Activated CD4-positive, alpha-beta T cell treated with anti-CD3 and anti-CD28 coated beads, Interleukin-2, amount 50 U/mL, for 24 hours (primary cell): ENCODE measurements at places on chromosomes 13 and 19.
A peak's percentile ranks its signal among the peaks of the same experiment; 100 is the strongest.

DNA sequence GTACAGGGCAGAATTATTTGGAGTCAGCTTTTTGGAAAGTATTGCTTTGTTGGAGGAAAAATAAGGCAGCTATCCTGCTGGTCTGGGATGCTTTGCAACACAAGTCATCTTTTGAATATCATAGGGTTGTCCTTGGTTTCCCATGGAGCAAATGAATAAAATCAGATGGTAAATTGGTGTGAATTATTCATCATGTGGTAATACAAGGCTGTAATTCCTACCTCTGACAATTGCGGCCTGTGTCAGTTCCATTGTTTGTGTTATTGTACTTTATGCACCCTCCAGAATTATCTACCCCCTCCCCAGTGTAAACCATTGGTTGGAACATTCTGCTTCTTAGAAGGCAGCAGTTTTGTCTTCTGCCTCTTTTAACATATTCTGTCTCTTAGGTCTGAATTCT, 46.2 kb downstream of the RNASEH2B start:
- no peak for DNase-seq

- no peak for DNase-seq
These were observed 782 bp upstream of the JUND start for GRCh38 chr19:18282021-18282787.

- DNase-seq, result no peak
These were observed 94.7 kb upstream of the RAP2A start for GRCh38 chr13:97339019-97339987.

GRCh38 chr19:6821639-6822310, 49.3 kb downstream of the VAV1 start:
- no peak for DNase-seq

DNA sequence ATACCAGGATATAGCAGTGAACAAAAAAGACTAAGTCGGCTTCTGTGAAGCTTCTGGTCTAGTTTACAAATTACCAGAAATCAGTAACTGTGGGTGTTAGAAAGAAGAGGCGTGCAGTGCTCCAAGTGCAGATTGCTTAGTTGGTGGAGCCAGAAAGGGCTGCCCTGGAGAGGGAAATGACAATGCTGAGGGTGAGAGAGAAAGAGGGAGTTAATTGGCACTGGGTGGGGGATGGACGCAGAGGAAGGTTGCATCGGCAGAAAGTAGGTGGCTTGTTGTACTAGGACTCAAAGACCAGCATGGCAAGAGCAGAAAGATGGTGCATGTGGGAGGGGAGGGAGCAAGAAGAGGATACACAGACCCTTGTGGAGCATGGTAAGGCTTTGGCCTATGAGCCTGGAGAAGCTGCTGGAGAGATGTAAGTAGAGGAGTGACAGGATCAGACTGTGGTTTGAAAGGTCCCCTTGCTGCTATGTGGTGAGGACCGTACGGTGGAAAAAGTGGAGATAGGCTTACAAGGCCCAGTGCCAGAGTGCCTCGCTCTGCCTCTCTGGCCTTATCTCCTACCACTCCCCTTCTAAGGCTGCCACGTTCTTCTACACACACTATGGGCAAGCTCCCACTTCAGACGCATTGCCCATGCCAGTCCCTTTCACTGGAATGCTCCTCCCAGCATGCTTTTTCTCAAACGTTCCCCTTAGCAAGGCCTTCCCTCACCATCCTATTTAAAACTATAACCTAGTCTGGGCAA, 13.5 kb downstream of the SMG9 start:
- no peak for DNase-seq

- DNase-seq, result no peak
These were observed 1.8 kb upstream of the LILRB4 start for GRCh38 chr19:54660964-54661363.

DNA sequence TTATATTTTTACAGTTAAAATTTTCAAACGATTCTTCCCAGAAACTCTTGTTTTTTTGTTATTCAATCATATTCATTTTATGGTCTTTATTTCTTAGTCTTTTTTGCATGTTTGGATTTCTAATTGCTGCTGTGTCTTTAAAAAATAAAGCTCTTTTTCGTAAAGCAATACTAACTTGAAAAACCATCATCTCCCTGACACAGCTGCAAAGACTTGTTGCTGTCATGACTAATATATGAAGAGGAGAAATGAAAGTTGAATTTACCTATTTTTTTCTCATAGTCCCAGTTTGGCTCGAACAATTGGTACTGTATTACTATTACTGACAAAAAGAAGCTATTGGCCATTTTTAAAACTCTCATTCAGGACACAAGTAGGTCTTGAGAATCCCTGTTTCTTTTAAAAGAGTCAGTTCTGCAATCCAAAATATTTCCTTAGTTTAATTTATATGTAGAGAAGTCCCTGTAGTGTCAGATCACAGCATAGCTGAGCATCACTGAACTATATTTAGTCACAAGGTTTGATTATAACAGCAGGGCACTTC, 12.1 kb upstream of the SPART start:
- DNase-seq, result no peak

GRCh38 chr13:40141859-40142555, 486.5 kb downstream of the COG6 start:
- DNase-seq, result no peak

DNA sequence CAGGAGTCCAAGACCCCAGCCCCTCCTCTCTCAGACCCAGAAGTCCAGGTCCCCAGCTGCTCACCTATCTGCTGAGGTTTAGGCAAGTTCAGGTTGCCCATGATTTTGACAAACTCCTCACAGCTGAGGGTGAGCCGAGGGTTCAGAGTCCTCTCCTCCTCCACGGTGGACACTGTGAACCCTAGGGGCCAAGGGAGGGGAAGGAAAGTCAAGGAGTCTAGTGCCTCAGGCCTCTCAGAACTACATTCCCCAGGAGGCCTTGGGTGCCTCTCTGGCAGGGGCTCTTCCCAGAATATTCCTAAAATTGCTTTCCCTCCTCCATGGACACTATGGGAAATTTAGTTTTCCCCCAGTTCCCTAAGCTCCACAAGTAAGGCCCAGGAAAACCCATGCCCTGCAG, 3.3 kb upstream of the PHLDB3 start:
- no peak for DNase-seq

DNA sequence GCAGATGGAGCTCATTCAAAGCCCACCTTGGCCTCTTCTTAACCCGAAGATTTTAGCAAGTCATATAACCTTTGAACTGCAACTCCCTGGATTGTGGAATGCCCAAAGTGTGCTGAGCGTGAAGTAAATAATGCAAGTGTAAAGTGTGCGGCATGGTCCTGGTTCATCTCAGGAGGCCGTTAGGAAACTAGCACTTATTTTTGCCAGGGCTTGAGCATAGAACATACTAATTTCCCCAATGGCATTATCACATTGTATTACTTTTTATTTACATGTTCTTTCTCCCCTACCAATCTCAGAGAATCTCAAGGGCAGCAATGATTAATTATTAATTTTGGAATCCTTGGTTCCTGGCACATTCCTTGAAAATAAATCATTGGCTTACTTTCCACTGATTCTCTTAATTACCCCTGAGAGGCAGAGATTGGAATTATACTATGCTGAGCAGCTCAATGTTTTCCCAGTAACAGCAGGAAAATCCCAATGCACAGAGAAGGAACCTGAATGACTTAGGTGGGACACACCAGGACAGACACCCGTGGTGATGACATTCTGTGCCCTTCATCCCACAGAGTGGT, 128.8 kb upstream of the GJB6 start:
- no peak for DNase-seq

DNA sequence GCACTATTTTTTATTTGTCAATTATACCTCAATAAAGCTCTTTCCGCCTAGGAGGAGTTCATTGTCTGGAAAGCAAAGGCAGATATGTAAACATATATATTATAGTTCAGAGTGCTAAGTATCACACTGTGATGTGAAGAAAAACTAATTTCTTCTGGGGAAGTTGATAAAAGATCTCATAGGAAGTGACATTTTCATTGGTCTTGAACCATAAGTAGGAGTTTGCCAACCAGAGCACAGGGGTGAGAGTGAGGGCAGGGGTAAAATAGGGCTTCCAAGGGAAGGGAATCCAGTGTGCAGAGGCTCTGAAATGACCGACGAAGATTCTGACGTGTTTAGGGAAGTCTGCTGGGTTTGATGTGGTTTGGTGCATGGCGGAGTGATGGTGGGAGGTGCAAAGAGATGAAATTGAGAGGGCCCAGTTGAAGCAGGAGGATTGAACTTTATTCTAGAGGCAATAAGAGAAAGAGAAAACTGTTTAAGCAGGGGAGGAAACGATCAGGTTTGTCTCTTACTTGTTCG, 780 bp upstream of the GTF2F2 start:
- peak; percentile 17 for DNase-seq

DNA sequence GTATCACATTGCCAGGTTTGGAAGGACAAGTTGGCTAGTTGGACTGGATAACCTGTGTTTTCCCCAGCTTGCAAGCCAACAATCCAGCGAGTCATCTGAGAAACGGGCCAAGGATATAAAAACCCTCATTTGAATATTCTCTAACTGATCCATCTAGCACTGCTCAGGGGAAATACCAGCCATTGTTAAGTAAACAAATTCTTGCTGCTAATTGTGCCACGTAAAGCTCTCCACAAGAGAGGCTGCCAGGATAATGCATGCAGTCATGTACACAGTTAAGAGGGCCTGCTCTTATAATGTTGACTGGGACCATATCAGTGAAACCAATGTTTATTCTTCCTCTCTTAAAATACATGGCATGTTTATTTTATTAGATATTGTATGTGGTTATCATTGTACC, 663.2 kb upstream of the SGCG start:
- DNase-seq, result no peak

- DNase-seq, result no peak
These were observed 39.0 kb downstream of the RCBTB2 start for GRCh38 chr13:48493851-48494250.

DNA sequence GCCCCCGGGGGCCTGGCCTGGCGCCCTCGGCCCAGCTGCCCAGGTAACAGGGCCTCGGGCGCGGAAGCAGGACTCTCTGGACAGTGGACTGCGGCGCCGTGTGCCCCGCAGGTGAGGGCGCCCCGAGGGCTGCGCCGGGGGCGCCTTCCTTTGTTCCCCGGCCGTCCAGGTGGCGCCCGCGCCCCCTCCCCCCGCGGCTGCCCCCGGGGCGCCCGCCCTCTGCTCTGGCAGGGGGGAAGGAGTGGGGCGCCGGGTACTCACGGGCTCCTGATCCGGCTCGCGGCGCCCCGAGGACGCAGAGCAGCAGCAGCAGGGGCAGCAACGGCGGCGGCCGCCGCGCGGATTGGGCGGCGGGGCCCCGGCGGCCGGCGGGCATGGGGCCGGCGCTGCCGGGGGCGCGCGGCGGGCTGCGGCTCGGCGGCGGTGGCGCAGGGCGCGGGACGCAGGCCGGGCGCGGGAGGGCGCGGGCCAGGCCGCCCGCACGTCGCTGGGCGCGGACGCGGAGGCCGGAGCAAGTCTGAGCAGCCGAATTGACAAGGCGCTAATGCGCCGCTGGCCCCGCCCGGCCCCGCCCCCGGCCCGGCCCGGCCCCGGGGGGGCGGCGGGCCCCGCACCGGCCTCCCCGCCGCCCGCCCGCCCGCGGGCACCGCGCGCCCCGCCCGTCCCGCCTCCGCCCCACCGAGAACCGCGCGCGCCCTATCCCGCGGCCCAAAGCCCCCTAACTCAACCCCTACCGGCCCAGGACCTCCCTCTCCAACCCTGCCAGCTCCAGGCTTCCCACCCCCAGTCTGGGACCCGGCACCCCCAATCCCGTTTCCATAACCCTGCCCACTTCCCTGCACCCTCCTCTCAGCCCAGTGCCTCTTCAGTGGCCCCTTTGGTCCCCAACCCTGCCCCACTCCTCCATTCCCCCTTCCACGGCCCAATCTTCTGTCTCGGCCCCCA, at the start of gene CRLF1:
CRLF1 (minus strand) TSS at position 519 of the 945 bp plus-strand sequence; CDS start at position 376, 143 bp downstream.
- DNase-seq, result no peak

GRCh38 chr13:71597150-71597549, 269.9 kb downstream of the DACH1 start:
- DNase-seq, result no peak

- DNase-seq, result no peak
These were observed 7.8 kb upstream of the LGALS16 start for GRCh38 chr19:39647918-39648317.

GRCh38 chr13:40259899-40260298, 406.5 kb downstream of the FOXO1 start:
- no peak for DNase-seq

- no peak for DNase-seq
These were observed 1.2 kb upstream of the CFD start for GRCh38 chr19:858284-858683.

DNA sequence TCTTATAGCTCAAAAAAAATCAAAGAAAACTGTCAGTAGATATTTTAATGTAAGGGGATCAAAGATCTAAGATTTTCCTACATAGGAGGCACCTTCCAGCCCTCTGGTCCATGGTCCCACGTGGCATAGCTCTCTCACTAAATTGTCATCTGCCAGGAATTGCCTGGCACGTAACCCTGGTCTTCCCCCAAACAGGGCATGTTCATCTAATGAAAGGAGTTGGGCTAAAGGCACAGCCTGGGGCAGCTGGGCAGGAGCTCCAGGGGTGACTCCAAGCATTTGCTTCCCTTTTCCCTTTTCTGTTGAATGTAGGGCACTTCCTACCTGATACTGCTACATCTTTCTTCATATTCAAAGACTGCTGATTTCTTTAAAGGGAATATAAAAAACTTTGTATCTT, 148.7 kb downstream of the COL4A1 start:
- DNase-seq, result no peak

DNA sequence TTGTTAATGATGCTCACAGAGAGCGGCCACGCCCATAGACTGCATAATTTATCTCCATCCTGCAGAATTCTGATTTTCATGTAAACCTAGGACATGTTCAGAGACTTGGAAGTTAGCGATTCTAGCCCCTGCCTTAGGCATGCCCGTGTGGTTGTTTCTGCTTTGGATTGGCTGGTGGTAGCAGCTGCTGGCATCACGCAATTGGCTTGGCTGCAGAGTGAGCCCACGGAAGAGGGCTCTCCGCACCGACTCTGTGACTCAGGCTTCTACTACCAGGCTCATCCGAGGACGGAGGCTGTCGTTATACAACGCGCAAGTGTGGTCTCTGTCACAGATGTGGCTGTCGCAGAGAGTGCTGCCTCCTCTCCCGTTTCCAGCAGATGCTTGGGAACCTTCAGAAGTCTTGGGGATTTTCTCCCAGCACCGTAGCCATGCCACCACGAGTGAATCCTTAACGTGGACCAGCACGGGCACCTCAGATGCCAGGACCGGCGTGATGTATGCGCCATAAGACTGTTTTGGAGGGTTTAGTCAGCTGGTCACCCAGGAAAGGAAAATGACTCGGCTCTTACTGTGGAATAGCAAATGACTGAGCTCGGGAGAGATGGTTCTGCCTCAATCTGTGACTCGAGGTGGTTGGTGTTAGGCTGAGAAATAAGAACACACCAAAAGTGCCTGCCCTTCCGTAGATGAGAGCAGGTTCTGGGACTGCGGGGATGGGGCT, 61.0 kb upstream of the F7 start:
- DNase-seq, result no peak

GRCh38 chr13:38002606-38003005, 133.0 kb upstream of the TRPC4 start:
- no peak for DNase-seq

DNA sequence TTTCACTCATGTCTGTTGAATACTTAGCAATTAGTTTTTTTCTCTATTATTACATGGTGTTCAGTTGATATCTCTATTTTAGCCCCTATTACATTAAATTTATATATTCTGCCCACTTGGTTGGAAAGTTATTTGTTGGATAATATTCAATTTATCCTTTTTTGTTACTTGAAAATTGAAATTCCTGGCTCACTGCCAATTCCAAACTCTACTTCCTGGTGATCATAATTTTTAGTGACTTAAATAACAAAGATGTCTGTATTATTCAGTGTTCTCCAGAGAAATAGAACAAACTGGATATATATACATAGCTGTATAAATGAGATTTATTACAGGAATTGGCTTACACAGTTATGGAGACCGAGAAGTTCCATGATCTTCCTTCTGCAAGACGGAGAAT, 93.6 kb downstream of the GPC5 start:
- no peak for DNase-seq

GRCh38 chr13:79307433-79307861, 98.6 kb downstream of the RBM26 start:
- no peak for DNase-seq
